ENCODE measurements at places on chromosomes 6 and 20.

DNA sequence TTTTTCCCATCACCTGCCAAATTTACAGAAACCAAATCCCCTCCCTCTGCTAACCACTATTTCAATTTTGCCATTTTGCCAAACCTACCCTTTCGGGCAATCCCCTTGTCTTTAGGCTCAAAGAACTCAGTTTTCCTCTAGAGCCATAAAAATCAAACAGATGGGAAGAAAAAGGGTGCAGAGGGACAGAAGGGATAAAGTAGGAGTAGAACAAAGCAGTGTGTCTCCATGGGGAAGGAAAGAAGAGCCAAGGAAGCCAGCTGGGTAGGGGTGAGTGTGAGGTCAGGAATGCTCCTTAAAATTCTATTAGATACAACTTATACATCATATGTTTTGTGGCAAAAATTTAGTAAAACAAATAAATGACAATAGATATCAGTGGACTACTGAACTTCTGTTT is 316.5 kb downstream of the BTBD9 start:
- DNase-seq, result no peak

- no peak for DNase-seq
Observed at GRCh38 chr20:36540551-36541211, 638 bp upstream of the MYL9 start.

- no peak for DNase-seq
Observed at GRCh38 chr20:33401921-33402369, 626 bp upstream of the CDK5RAP1 start.

DNA sequence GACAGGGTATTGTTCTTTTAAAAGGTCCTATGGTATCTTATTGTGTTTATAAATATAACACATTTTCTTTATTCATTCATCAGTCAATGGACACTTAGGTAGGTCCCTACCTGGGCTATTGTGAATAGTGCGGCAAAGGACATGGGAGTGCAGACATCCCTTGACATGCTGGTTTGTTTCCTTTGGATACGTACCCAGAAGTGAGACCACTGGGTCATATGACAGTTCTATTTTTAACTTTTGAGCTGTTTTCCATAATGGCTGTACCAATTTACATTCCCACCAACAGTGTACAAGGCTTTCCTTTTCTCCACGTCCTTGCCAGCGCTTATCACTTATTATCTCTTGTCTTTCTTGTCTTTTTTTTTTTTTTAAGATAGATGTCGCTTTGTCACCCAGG is 627.5 kb downstream of the PRKN start:
- DNase-seq, result no peak

GRCh38 chr6:24606200-24606930 is 39.6 kb downstream of the KIAA0319 start:
- no peak for DNase-seq

DNA sequence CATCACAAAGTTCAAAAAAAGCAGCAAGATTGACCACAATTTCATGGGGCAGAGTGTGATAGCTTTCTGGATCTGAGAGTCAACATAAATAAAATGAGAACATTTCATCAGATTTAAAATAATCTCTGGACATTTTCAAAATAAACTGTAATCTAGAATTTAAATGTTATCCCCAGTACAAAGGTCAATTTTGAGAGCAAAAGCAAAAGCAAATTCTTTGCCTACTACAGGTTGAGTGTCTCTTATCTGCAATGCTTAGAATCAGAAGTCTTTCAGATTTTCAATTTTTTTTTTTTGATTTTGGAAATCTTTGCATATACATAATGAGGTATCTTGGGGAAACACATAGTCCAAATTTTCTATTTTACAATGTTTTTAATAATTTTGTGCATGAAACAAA is 67.6 kb upstream of the LYRM2 start:
- no peak for DNase-seq

DNA sequence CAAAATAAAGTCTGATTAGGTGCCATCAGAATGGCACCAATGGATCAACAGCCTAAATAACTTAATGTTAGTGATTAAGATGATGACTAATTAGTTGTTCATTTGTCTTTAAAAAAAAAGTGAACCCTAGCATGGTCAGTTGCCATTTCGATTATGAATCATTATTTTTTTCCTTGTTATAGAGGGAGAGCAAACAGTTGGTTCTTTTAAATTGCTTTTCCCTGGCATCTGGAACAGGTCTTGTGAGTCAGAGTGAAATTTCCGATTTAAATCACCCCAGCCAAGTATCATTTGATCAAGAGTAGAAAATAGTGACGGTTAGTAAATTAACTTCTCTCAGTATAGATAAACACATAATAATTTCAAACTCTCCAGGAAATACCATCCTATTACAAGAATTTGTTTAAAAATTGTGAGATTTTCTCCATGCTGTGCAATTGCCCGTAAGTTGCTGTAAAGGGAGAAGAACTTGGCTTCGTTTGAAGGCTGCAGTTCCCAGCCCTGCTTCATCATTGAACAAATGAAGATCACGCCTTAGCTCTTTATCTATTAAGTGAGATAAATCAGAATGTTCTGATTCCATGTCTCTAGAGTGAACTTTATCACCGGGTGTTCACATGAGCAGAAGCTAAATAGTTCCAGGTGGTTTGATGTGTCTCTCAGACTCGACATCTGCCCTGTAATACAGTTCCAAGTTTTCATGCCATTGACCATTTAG is 741.3 kb downstream of the DOK5 start:
- no peak for DNase-seq

DNA sequence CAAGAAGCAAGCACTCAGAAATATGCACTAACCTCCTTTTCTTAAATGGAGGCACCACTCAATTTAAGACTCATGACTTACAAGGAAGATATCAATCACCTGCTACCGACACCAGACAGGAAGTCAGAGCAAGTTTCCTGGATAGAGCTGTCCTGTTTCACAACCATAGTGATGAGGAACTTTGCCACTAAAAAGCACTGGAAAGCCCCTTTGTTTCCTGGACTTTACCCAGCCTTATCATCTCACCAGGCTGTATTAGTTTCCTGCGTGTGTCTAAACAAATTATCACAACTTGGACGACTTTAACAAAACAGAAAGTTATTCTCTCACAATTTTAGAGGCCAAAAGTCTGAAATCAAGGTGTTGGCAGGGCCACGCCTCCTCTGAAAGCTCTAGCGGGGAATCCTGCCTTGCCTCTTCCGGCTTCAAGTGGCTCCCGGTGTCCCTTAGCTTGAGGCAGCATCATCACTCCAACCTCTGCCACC is 253.8 kb upstream of the STXBP5 start:
- no peak for DNase-seq

DNA sequence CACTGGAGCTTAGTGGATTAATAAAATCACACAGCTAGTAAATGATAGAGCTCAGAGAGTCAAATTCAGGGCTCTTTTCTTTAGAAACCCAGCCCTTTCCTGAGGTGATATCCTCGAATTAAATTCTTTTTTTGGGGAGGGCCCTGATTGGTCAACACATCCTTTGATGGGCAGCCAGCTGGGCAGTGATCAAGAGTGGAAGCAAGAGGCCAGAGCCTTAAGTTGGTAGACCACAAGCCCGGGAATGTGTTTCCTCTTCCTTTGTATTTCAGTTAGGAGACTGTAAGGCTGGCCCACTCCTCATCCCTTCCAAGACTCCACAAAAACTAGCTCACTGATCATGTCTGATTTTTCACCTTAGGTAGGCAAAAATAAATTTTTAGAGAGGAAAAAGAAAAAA is 640.5 kb downstream of the DHX35 start:
- DNase-seq, result no peak

GRCh38 chr6:25927756-25928216 is 2.7 kb downstream of the SLC17A2 start:
- DNase-seq, result no peak

- DNase-seq, result no peak
Observed at GRCh38 chr6:150517175-150517574, 82.5 kb upstream of the PLEKHG1 start.

GRCh38 chr6:110214338-110214737 is 34.1 kb downstream of the CDC40 start:
- DNase-seq, result no peak

DNA sequence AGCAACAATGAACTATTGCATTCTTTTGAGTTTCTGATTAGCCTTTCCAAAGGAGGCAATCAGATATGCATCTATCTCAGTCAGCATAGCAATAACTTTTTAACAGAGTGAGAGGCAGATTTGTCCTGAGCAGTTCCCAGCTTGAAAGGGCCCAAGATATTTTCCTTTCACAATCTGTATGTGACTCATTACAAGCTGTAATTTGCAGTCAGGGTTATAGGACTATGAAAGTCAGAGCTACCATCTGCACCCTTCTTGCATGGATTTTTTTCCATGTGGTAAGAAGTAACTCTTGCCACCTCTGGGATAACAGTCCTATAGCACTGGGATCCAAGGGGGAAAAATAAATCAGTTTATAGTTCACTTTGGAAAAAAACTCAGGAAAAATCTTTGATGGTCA is 318.2 kb upstream of the RGS17 start:
- no peak for DNase-seq
